ENCODE measurements at places on chromosomes 12 and 14. TPM values are rescaled to one million over a fixed set of nuclear protein-coding genes. Genes with fewer than 3 reads are reported as not detected.

SOCS4 gene
- total RNA-seq, result 37.2 TPM

AP5M1 gene
- 37.2 TPM for total RNA-seq

CACNA1C gene
- total RNA-seq, result 20.9 TPM

STAC3 gene
- 0.54 TPM for total RNA-seq

IL26 gene
- total RNA-seq, result not detected

MSI1 gene
- total RNA-seq, result 16.4 TPM

AQP6 gene
- total RNA-seq, result 0.27 TPM

- DNase-seq, result no peak
Observed at GRCh38 chr12:102896067-102896466, 21.0 kb downstream of the PAH start.

DNA sequence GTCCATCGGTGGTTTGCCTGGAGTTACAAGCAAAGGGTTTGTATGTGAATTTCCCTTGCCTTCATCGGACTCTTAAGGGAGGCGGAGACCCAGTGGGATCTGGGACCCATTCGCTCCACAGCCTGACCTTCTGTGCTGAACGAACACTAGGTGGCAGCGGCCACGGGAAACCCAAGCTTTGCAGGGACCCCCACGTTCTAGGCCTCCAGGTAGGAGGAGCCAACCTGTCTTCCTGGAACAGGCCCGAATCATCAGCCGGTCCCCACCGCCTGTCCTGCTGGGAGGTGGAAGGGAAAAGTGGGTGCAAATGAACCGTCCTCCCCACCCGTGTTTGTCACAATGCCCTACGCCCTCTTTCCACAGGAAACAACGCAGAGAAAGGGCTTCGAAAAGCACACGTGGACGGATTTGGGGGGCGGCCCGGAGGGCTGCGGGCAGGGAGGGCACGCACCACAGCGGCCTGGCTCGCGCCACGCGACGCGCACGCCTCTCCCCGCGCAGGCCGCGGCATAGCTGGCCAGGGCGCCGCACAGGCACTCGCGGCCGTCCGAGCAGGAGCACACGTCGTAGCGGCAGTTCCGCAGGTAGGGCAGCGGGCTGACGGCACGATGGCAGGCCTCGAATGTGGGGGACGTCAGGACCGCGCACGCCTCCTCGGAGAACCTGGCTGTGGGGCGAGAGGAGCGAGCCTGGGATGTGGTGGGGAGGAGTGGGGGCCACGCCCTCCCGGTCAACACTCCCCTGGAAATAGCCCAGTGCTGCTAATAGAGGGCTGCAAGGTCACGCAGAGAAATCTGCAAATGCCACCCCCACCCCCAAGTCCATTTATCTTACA is 67.8 kb downstream of the VWF start:
- DNase-seq, result no peak

DNA sequence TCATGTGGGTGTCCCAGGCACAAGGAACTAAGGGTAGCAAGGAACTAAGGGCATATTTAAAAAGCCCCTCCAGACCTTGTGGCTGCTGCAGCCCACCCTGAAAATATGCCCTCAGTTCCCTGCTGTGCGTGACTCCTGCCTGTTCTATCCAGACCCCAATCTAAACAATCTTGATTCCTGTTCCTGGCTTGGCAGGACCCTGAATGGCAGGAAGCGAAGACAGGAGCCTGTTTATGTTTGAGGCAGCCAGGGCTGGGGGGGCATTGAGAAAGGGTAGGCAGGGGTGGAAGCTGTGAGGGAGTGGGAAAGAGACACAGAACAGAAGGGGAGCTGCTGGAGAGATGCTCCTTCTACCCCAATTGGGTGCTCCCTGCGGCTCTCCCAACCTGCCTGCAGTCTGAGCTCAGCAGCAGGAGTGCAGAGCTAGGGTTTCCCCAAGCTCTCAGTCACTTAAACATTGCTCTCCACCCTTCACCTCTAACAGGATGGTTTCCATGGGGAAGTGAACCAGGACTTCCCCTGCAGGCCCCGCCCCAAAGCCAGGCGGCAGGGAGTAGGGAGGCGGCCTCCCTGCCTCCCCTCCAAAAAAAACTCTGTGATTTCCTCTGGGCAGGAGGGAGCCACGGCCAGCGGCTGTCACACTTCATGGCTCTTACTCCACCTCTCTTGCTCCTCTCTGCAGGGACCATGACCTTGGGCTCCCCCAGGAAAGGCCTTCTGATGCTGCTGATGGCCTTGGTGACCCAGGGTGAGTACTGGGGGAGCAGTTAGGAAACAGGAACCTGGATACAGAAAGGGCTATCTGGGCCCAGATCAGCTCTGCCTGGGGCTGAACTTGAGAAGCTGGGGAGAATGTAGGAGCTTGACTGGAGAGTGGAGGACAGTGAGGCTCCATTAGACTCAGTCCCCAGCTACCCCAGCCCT is 4.7 kb downstream of the ACVRL1 start:
- DNase-seq, result no peak

- no peak for DNase-seq
Observed at GRCh38 chr14:33110737-33111443, 172.2 kb downstream of the NPAS3 start.

- no peak for DNase-seq
Observed at GRCh38 chr14:91009501-91010152, 50.8 kb downstream of the RPS6KA5 start.

DNA sequence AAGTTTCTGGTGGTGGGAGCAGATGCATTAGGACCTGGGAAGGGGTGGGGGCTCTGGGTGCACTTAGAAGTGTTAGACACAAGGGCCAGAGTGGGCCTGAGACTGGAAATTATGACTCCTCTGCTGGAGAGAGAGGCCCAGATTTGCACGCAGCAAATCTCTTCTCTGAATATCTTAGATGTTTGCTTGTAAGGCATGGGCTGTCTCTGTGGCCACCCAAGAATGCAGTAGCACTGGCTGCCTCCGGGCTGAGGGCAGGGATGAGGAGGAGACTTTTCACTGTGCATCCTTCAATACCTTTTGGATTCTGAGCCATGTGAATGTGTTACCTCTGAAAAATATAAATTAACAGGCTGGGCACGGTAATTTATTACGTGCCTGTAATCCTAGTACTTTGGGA is 14.0 kb upstream of the RABGGTA start:
- no peak for DNase-seq

DNA sequence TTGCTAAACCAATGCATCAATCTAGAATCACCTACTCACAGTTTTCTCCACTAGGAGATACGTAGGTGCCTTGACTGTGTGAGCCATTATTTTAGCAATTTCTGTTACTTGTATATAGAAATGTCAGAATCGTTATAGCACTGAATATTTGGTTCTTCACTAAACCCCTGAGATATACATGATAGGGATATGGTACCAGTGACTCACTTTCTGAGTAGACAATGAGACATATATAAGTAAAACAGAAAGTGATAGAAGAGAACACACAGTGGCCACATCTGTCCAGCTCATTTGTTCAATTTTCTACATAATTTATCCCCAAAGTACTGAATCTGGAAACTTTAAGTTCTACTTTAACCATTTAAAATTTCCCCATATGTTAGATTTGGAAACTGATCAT is 1505.5 kb upstream of the TMEM132C start:
- no peak for DNase-seq

DNA sequence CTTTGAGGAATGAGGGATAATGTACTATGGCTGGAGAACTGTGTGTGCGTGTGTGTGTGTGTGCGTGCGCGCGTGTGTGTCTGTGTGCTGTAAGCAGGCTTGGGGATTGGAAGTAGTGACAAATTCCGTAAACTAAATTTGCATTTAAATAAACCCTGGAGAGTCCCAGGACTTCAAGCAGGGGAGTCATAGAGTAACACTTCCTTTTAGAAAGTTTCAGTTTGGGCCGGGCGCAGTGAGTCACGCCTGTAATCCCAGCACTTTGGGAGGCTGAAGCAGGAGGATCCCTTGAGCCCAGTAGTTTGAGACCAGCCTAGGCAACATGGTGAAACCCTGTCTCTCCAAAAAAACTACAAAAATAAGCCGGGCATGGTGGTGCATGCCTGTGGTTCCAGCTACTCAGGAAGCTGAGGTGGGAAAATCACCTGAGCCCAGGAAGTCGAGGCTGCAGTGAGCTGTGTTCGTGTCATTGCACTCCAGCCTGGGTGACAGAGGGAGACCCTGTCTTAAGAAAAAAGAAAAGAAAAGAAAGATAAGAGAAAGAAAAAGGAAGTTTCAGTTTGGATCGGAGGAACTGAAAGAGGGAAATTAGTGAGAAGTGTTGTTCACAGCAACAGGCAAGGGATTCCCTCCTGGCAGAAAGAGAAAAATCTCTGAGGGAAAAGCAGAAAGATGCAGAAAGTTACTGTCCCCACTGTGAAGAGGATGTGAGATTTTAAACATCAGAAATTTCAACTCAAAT is 222.7 kb upstream of the SOX5 start:
- no peak for DNase-seq

DNA sequence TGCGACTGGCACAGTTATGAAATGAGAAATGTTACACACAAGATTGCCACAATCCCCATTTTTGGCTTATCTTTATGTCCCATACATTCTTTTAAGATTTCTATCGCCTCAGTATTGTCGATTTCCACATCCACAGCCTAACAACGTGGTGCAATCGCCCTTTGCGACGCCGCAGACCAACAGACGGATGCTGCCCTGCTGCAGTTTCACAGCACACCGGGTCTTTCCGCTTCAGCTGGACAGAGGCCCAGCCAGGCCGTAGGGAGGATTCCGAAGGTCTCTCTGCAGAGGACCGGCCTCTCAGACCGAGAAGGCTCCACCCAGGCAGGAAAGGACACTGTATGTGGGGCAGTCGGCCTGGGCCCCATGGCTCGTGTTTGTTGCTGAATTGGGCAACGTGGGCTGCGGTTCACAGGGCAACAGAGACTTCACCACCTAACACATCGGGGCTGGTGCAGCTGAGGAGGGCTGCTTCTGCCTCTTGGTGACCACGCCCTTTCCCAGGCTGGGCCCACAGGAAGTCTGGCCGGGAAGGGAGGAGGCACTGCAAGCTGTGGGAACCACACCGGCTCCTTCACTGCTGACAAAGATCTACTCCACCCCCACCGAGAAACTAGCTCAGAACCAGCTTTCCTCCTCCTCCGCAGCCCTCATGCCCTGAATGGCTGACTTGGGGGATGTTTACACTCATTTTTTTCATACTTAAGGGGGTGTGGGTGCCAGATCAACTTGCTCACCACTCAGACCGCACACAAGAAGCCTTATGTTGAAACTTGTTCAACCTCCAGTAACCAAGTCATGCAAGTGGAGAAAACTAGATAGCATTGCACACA is 32.9 kb upstream of the MDM1 start:
- peak; percentile 61 for DNase-seq

GRCh38 chr12:91874086-91874865 is 271.4 kb downstream of the BTG1 start:
- DNase-seq, result no peak

DNA sequence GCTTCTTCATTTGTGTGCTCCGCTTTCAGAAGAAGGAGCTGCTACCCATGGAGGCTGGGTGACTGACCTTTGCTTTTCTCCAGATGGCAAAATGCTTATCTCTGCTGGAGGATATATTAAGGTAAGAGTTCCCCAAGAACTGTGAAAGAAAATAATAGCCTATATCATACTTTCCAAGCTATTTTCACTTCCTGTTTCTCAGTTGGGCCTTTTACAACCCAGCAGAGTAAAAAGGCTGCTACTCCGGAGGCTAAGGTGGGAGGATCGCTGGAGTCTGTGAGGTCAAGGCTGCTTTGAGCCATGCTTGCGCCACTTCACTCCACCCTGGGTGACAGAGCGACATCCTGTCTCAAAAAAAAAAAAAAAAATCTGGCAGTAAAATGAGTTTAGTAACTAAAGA is 82.1 kb downstream of the APAF1 start:
- no peak for DNase-seq

DNA sequence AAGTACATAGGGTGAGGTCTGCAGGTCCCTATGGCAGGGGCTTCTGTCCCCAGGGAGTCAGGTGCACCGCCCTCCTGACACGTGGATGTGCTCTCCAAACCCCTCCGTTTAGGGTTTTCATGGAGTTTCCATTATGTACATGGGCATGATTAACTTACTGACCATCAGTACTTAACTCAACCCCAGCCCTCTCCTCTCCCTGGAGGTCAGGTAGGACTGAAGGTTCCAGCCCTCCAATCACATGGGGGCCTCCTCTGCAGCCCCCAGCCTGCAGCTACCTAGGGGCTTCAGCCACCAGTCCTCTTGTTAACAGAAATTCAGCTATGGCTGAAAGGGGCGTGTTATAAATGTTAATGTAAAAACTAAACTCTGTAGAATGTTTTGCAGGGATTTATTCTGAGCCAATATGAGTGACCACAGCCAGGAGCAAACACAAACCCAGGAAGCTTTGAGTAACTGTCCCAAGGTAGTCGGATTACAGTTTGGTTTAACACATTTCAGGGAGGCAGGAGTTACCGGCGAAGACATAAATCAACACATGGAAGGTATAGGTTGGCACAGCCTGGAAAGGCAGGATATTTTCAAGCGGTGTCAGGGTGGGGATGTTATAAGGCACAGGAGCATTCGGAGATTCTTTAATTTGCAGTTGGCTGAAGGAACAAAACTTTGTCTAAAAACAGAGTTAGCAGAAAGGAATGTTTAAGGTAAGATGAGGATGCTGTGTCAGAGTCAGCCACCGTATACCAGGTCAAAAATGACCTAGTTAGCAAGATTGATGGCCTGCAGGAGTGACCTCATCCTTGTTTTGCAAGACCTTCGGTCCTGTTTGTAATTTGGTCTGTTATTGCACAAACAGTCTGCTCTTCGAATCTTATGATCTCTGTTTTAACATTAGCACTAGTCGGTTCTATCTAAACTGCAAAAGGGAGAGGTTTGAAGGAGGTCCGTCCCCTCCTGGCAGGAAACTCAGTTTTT is 75.2 kb downstream of the TNFAIP2 start:
- DNase-seq, result no peak

Data from cerebellum (tissue), 4 donors.